ENCODE measurements at places on chromosomes 7 and 10.
A peak's percentile ranks its signal among the peaks of the same experiment; 100 is the strongest.

GRCh38 chr7:78924581-78924980 is 528.9 kb downstream of the MAGI2 start:
- no peaks in the 10 kb centered on the region for H3K27me3 ChIP-seq
- H3K36me3 ChIP-seq: no peaks in the 10 kb centered on the region
- no peaks in the 10 kb centered on the region for H3K4me1 ChIP-seq
- no peak overlapping the region for H3K27ac ChIP-seq
- no peak for DNase-seq

GRCh38 chr7:20713792-20714191 is 72.9 kb downstream of the SP8 start:
- no peak overlapping the region for H3K4me3 ChIP-seq
- H3K27me3 ChIP-seq: no peaks in the 10 kb centered on the region
- no peak overlapping the region for H3K27ac ChIP-seq
- no peaks in the 10 kb centered on the region for H3K36me3 ChIP-seq

GRCh38 chr7:45990276-45990675 is 69.2 kb upstream of the IGFBP3 start:
- H3K27ac ChIP-seq: no peak overlapping the region
- peaks cover 10% of the 10 kb centered on the region for H3K27me3 ChIP-seq
- DNase-seq: no peak
- no peaks in the 10 kb centered on the region for H3K4me1 ChIP-seq

- H3K4me3 ChIP-seq: peak overlapping the region; percentile 82
- H3K36me3 ChIP-seq: peaks cover 5% of the 10 kb centered on the region
- peak; percentile 19 for DNase-seq
- H3K4me1 ChIP-seq: peaks cover 25% of the 10 kb centered on the region
- peak overlapping the region; percentile 97 for H3K27ac ChIP-seq
Observed at GRCh38 chr7:12685550-12685949, 1.9 kb upstream of the ARL4A start.

DNA sequence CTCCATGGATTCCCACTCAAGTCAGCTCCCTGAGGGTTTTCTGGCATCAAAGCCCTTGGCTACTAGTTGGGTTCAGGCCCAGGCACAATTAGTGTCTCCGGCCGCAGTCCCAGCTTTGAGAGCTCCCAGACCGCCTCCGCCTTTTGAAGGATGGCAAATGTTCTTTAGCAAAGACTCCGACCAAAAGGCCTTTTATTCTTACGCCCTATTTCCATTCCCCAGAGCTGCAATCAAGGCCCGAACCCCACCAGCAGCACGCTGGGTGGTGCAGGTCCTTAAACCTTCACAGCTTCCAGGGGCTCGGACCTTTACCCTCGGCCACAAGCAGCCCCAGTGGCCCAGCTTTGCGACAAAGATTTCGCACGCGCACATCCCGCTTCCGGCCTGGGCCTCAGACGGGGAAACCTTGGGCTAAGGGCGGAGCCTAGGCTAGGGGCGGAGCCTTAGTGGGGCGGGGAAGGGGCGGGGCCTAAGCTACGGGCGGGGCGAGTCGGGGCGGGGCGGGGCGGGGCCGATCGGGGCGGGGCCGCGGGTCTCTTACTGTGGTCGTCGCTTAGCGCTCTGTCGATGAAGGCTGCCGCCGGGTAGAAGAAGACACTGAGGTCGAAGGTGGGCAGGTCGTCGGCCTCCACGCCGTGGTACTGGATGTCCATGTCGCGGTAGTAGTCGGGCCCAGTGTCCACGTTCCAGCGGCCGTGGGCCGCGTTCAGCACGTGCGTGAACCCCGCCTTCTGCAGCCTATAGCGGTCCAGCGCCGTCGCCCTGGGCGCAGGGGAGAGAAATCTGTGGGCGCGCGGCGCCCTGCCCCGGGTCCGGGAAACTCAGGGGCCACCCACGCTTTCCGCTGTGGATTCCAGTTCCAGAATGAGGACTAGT is 68.0 kb upstream of the SAMD8 start:
- peak overlapping the region; percentile 53 for H3K4me3 ChIP-seq
- H3K27ac ChIP-seq: no peak overlapping the region
- H3K27me3 ChIP-seq: peaks cover 9% of the 10 kb centered on the region
- H3K4me1 ChIP-seq: no peaks in the 10 kb centered on the region

DNA sequence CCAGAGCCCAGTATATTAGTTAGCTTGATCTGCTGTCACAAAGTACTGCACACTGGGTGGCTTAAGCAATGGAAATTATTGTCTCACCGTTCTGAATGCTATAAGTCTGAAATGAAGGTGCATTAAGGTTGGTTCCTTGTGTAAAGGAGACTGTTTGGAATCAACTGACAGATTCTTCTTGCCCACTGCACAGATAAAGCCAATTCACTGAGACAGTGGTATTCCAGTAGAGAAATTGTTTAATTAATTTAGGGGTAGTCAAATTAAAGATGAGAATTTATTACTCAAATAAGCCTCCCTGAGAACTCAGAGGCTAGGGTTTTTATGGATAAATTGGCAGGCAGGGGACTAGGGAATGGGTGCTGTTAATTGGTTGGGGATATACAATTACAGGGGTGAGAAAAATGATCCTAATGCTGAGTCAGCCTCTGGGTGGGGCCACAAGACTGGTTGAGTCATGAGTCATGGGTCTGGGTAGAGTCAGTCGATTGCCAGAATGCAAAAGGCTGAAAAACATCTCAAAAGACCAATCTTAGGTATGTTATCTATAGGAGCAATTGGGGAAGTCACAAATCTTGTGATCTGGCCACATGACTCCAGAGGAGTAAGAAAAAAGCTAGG is 23.5 kb upstream of the SAMD9L start:
- no peak overlapping the region for H3K4me3 ChIP-seq
- no peaks in the 10 kb centered on the region for H3K4me1 ChIP-seq
- H3K27ac ChIP-seq: no peak overlapping the region
- peaks cover 16% of the 10 kb centered on the region for H3K36me3 ChIP-seq
- H3K27me3 ChIP-seq: peaks cover 1% of the 10 kb centered on the region
- DNase-seq: no peak

DNA sequence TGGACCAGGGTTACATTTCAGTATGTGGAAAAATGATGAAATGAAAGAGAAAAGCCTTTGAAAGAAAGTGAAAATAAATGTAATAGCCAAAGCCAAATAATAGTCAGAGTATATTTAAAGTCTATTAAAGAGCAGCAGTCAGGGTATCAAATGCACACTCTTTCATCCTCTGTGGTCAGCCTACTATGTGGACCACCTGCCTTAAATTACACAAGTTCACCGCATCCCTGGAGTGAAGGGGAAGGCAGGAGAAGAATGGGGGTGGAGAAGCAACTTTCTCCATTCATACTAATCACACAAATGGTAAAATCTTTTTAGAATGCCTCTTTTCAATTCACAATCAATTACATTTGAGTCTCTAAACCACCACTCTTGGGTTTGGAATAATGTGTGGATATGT is 16.0 kb downstream of the TWIST1 start:
- peaks cover 2% of the 10 kb centered on the region for H3K36me3 ChIP-seq
- H3K27me3 ChIP-seq: peaks cover 17% of the 10 kb centered on the region
- no peak overlapping the region for H3K4me3 ChIP-seq
- no peak overlapping the region for H3K27ac ChIP-seq
- DNase-seq: no peak

DNA sequence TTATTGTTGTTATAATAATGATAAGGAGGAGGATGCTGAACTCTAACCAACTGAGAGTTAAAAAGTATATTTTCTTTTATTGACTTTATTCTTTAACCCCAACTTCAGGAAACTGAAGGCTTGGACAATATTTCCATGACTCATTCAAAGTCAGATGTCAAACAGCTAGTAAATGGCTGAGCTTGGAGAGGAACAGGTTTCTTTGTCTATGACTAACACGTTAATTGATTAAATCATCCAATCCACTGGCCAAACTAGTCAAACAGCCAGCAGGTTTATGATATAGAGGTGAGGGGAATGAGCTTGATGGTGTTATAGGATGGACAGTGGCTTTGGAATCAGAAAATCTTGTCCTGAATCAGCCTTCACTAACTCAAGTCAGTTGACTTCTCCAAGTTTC is 119.1 kb upstream of the WDR11 start:
- H3K36me3 ChIP-seq: no peaks in the 10 kb centered on the region
- DNase-seq: no peak

GRCh38 chr7:22400150-22400814 is 43.3 kb upstream of the RAPGEF5 start:
- H3K36me3 ChIP-seq: no peaks in the 10 kb centered on the region
- H3K4me3 ChIP-seq: no peak overlapping the region
- no peak for DNase-seq
- peaks cover 1% of the 10 kb centered on the region for H3K27me3 ChIP-seq
- no peak overlapping the region for H3K27ac ChIP-seq

DNA sequence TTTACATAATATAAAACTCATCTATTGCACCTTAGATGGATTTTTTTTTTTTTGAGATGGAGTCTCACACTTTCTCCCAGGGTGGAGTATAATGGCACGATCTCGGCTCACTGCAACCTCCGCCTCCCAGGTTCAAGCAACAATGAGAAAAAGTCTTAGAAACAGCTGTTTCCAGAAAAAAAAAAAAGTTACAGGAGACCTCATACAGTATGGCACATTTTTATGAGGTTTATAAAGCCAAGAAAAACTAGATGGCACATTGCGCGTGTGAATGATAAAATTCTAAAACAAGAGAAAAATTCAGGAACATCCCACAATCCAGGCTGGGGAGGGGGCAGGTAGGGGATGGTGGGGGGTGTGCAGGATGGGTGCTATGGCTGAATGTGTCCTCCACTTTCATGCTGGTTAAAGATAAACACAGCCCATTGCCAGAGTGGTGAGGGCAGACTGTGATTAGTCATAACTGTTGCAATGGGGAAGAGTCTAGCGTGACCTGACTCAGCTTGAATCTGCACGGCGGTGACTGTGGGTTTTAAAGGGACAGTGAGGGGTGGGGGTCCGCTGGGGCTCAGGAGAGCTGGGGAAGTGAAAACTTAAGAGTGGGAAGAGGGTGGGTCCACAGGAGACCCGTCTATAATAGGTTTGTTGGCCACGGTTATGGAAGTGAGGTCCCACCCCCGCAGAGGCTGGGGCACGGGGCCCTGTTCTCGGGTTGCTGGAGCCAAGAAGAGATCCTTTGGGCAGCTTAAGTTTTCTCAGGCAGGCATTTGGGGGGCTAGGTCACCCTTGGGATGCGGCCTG is 11.9 kb upstream of the LRRC27 start:
- no peak overlapping the region for H3K27ac ChIP-seq
- no peak overlapping the region for H3K4me3 ChIP-seq
- H3K36me3 ChIP-seq: peaks cover 10% of the 10 kb centered on the region

- no peak overlapping the region for H3K4me3 ChIP-seq
- peaks cover 2% of the 10 kb centered on the region for H3K4me1 ChIP-seq
- no peak overlapping the region for H3K27ac ChIP-seq
- DNase-seq: no peak
Observed at GRCh38 chr7:19139706-19140327, 5.4 kb downstream of the FERD3L start.

- H3K4me3 ChIP-seq: no peak overlapping the region
- no peak overlapping the region for H3K27ac ChIP-seq
- no peak for DNase-seq
- H3K36me3 ChIP-seq: no peaks in the 10 kb centered on the region
- peaks cover under 1% of the 10 kb centered on the region for H3K4me1 ChIP-seq
Observed at GRCh38 chr7:141231018-141231792, 157.3 kb downstream of the TMEM178B start.

DNA sequence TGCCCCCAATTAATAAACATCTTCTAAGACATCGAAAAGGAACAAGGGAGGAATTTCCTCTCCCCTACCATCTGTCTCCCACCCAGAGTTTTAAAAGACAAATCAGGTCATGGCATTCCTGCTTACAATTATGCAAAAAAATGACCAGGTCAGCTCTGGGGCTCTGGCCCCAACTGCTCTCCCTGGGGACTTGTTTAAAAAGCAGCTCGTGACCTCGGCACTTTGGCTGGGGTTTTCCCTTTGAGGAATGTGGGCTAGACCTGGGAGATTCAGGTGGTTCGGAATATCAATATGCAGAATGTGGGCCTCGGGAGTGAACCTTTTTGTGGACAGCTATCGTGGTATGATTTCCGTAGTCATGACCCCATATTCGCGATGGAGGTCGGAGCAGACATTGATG is 648 bp upstream of the RADIL start:
- no peaks in the 10 kb centered on the region for H3K36me3 ChIP-seq
- no peak overlapping the region for H3K27ac ChIP-seq
- no peak overlapping the region for H3K4me3 ChIP-seq
- H3K4me1 ChIP-seq: peaks cover 6% of the 10 kb centered on the region
- DNase-seq: no peak
- H3K27me3 ChIP-seq: peaks cover 15% of the 10 kb centered on the region

DNA sequence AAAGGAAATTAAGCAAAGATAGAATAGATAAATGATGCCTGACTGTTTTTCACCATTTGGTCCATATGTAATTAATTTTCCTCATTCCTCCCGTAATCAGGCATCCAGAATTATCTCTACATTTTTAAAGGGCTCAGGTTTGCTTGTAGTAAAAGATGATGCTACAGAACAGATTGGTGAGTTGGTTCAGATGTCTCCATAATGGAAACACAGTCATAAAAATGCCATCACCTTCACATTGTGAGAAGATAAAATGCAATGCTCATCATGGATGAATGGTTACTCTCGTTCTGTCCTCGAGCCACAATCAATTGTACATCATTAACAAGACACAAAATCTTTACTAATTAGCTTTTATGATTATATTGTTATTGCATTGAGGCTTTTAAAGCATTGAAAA is 64.9 kb upstream of the CELF2 start:
- H3K27ac ChIP-seq: no peak overlapping the region
- peaks cover 15% of the 10 kb centered on the region for H3K27me3 ChIP-seq
- H3K4me1 ChIP-seq: no peaks in the 10 kb centered on the region
- no peaks in the 10 kb centered on the region for H3K36me3 ChIP-seq
- DNase-seq: no peak
- H3K4me3 ChIP-seq: no peak overlapping the region

DNA sequence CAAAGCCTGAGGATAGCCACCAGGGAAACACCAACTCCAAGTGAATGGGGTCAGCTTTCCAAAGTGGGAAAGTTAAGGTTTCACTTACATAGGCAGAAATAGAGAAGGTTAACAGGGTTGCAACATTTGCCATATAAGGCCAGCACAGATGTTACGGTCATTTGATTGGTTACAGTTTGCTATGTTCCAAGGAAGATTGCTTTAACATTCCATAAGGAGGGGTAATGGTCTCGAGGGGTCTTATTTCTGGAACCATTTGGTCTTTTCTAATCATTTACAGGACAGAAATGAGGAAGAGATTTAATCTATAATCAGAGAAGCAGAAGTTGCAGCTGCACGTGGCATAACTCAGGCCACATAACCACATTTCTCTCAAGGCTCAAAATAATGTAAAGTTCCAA is 679.4 kb upstream of the C7orf33 start:
- no peak overlapping the region for H3K4me3 ChIP-seq
- H3K27me3 ChIP-seq: no peaks in the 10 kb centered on the region

DNA sequence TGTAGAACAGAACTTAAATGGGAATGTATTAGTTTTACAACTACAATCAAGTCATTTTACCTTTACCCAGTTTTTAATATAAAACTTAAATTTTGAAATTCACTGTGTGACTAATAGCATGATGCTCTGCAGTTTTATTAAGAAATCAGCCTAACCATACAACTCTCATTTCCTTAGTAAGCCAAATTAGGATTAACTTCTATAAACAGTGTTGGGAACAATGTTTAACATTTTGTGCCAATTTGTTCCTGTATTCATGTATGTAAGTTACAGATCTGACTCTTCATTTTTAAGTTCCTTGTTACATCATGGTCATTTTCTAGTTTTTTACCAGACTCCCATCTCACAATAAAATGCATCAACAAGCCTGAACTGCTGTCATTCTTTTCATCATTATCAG is 209.8 kb downstream of the ZEB1 start:
- peaks cover 6% of the 10 kb centered on the region for H3K4me1 ChIP-seq
- no peaks in the 10 kb centered on the region for H3K27me3 ChIP-seq
- no peak overlapping the region for H3K4me3 ChIP-seq
- H3K27ac ChIP-seq: no peak overlapping the region
- peaks cover 20% of the 10 kb centered on the region for H3K36me3 ChIP-seq
- DNase-seq: no peak

Data from memory B cell (primary cell).